ENCODE measurements at places on chromosomes 13 and 19.

- no peak within 1 kb of the TSS for H3K4me3 ChIP-seq
- DNase-seq, result no peak
- peaks cover 7% of the 10 kb centered on the region for H3K4me1 ChIP-seq
- no peaks in the 10 kb centered on the region for H3K36me3 ChIP-seq
- no peak within 1 kb of the TSS for H3K27ac ChIP-seq
Measured at GRCh38 chr19:48672994-48673393, at the start of gene NTN5. TSS of gene NTN5 (minus strand) at chr19:48673017. CDS start at chr19:48670986, 2,031 bp downstream.

- H3K4me3 ChIP-seq, result peak overlapping the region; percentile 78
- no peaks in the 10 kb centered on the region for H3K36me3 ChIP-seq
- no peaks in the 10 kb centered on the region for H3K4me1 ChIP-seq
- H3K27ac ChIP-seq, result peak overlapping the region; percentile 71
- no peaks in the 10 kb centered on the region for H3K27me3 ChIP-seq
- DNase-seq, result no peak
Measured at GRCh38 chr13:24922387-24922744, 158.4 kb downstream of the RNF17 start.

DNA sequence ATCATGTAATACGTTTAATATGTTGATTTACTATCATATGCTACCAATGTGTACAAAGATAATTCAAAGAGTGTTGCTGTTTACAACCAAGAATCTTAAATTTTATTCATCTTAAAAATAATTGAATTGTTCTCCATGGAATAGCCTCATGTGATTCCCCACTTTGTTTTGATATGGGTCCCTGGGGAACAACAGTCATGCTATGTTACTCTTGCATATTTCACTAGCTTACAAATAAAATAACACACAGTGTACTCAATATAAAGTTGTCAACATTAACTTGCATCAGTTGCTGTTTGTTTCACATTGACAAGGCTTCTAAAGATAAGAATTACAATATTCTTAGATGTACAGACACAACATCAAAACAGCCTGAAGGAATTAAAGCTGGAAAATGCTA lies 2.3 kb downstream of the ENOX1 start:
- no peak for DNase-seq
- H3K4me3 ChIP-seq, result no peak overlapping the region
- H3K36me3 ChIP-seq, result no peaks in the 10 kb centered on the region
- peaks cover 4% of the 10 kb centered on the region for H3K4me1 ChIP-seq

GRCh38 chr13:32736648-32737047 lies 150.4 kb downstream of the PDS5B start:
- H3K4me3 ChIP-seq, result peak overlapping the region; percentile 28
- no peaks in the 10 kb centered on the region for H3K27me3 ChIP-seq
- no peak for DNase-seq
- H3K27ac ChIP-seq, result peak overlapping the region; percentile 77
- peaks cover 22% of the 10 kb centered on the region for H3K4me1 ChIP-seq
- H3K36me3 ChIP-seq, result no peaks in the 10 kb centered on the region

DNA sequence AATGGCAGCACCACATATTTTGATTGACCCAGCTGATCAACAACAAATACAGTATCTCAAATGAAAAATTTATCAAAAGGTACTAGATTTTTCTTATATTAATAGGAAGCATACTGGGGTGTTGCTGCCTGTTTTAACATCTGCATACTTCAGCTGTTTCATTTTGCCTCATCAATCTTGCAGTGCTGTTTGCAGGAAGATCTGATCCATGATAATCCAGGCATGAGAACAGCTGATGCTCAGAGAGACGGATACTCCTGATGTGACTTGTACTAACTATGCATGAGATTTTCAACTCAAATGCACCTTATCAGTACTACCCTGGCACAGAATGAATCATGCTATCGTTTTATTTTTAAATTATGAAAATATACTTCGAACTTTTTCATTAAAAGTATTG lies 2136.8 kb downstream of the PCDH9 start:
- H3K27me3 ChIP-seq, result no peaks in the 10 kb centered on the region
- DNase-seq, result no peak
- H3K4me1 ChIP-seq, result no peaks in the 10 kb centered on the region
- H3K36me3 ChIP-seq, result no peaks in the 10 kb centered on the region
- no peak overlapping the region for H3K27ac ChIP-seq

DNA sequence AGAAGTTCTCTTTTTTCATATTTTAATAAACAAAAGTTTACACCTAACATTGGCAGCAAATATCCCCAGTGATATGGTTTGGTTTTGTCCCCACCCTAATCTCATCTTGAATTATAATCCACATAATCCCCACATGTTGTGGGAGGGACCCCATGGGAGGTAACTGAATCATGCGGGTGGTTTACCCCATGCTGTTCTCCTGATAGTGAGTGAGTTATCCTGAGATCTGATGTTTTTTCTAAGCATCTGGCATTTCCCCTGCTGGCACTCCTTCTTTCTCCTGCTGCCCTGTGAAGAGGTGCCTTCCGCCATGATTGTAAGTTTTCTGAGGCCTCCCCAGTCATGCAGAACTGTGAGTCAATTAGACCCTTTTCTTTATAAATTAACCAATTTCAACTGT lies 214.7 kb downstream of the SLITRK1 start:
- H3K36me3 ChIP-seq, result no peaks in the 10 kb centered on the region
- no peak overlapping the region for H3K4me3 ChIP-seq
- no peaks in the 10 kb centered on the region for H3K27me3 ChIP-seq
- no peak for DNase-seq
- no peak overlapping the region for H3K27ac ChIP-seq

DNA sequence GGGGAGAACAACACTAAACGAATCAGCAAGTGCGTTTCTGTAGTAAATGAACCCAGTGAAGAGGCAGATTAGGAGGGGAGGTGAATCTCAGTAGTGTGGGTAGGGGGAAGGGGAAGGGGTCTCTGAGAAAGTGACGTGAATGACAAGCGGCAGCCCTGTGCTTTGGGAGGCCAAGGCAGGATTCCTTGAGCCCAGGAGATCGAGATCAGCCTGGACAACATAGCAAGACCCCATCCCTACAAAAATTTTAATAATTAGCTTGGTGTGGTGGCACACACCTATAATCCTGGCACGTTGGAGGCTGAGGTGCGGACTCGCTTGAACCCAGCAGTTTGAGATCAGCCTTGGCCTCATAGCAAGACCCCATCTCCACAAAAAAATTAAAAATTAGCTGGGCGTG lies 8.1 kb downstream of the PLK5 start:
- no peaks in the 10 kb centered on the region for H3K36me3 ChIP-seq
- no peak for DNase-seq
- no peak overlapping the region for H3K4me3 ChIP-seq
- H3K27me3 ChIP-seq, result no peaks in the 10 kb centered on the region

DNA sequence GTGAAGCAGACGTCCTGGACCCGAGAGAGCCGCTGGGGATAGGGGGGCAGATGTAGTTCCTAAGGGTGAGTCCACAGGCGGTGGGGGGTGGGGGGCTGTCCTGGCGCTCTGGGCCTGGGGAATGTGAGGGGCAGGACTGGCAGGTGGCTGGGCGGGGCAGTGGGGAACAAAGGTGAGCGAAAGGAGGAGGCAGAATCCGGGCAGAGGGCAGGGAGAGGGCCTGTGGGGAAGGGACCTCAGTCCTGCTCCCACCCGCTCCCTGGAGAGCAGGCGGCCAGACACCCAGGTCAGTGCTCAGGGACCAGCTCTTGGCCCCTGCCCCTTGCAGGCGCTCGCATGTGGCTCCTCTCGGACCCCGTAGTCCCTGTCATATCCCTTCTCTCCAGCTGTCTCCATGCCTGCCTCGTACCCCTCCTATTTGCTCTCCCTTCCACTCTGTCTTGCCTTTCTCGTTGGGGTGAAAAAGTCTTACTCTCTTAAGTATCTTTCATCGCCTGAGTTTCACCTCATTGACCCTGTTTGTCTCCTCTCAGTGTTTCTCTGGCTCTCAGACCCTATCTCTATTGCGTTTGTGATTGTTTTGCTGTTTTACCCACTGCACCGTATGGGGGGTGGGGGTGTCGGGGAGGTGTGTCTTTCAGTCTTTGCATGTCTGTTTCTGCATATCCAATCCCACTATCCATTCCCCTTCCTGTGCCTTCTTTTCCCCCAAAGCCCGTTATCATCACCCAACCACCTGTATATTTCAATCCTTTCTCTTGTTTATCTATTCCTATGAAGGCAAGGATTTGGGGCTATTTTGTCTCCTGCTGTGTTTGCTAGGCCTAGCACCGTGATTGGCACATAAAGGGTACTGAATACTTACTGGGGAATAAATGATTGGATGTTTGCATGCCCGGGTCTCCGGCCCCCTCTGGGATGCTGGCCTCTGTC lies 5.8 kb downstream of the SPHK2 start:
- H3K27ac ChIP-seq, result peak overlapping the region; percentile 73
- H3K27me3 ChIP-seq, result no peaks in the 10 kb centered on the region
- H3K4me1 ChIP-seq, result peaks cover 13% of the 10 kb centered on the region

DNA sequence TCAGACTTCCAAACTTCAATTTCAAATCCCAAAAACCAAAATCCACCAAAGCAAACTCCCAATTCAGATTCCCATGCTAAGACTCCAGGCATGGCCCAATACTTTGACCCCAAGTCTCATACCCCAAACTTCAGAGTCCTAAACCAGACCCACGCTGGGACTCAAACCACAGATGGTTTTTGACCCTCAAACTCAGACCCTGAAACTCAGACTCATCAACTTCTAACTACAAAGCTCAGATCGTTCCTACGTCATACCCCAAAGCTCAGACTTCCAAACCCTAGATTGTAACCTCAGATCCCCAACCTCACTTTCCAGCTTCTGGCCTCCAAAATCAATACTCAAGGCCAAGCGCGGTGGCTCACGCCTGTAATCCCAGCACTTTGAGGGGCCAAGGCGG lies 11.9 kb downstream of the RYR1 start:
- H3K27me3 ChIP-seq, result no peaks in the 10 kb centered on the region
- no peak for DNase-seq
- H3K4me1 ChIP-seq, result no peaks in the 10 kb centered on the region
- no peak overlapping the region for H3K4me3 ChIP-seq
- H3K36me3 ChIP-seq, result no peaks in the 10 kb centered on the region

GRCh38 chr13:33678906-33679657 lies 138.9 kb upstream of the RFC3 start:
- H3K27me3 ChIP-seq, result no peaks in the 10 kb centered on the region
- H3K4me3 ChIP-seq, result peak overlapping the region; percentile 29
- H3K27ac ChIP-seq, result no peak overlapping the region
- H3K4me1 ChIP-seq, result peaks cover 11% of the 10 kb centered on the region
- no peaks in the 10 kb centered on the region for H3K36me3 ChIP-seq
